ENCODE measurements at places on chromosomes 4 and X.
A peak's percentile ranks its signal among the peaks of the same experiment; 100 is the strongest.

GRCh38 chr4:101941816-101942358 is 151.4 kb downstream of the BANK1 start:
- no peak for DNase-seq

GRCh38 chr4:186266729-186267456 is 904 bp downstream of the F11 start:
- no peak for DNase-seq

- DNase-seq: no peak
These were observed 6.2 kb upstream of the CXCL3 start for GRCh38 chr4:74044677-74045076.

GRCh38 chrX:37726346-37726745 is 40.8 kb downstream of the XK start:
- no peak for DNase-seq

GRCh38 chr4:176840166-176840565 is 47.4 kb upstream of the VEGFC start:
- no peak for DNase-seq

DNA sequence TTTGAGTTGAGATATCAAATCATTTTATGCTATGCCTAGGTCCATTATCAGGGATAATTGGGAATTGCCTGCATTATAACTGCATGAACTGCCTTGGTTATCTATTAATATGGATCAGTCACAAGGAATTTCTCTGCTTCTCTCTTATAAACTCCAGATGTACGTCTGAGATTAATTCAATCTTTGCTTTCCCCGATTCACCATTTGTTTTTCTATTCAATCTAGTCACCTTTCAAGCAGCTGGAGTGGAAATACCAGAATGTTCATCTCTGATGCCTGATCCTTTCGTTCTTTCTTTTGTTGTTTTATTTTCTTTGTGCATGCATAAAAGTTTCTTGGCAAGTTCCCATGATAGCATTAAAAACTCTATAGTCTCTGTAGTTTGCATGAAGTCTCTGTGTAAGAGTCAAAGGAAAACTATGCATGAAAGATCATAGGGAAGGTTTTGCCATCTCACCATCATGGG is 22.6 kb downstream of the SYNPO2 start:
- no peak for DNase-seq

GRCh38 chrX:2145692-2146367 is 354.9 kb downstream of the DHRSX start:
- DNase-seq: no peak

DNA sequence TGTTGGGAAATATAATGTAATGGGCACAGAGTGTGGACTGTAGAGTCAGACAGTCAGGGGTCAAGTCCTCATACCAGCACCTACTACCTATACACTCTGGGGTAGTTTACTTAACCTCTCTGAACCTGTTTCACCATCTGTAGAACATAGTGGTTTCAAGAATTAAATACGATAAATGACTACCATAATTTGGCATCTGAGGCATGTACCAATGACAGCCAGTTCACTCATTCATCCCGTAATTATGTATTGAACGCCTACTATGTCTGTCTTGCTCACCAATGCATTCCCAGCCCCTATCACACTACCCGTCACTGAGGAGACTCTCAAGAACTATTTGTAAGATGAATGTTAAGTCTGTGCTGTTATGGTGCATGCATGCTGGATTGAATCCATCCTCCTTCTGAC is 2.0 kb upstream of the FGB start:
- no peak for DNase-seq

DNA sequence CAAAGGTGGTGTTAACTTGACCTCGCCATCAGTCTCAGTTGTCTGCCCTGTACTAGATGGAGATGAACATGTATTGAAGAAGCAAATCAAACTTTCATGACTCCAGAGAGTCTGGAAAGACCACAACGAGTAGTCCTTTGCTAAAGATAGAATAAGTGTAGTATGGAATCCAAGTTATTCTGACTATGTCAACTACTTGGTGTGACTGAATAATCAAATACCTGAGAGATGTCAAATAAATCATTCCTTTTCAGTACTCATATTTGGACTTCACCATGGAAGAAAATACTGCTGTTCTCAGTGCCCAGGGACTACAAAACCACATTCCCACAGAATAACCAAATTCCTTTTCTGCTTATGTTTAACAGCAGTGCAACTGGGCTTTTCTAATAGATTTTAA is 161.2 kb upstream of the SPRY1 start:
- DNase-seq: no peak

DNA sequence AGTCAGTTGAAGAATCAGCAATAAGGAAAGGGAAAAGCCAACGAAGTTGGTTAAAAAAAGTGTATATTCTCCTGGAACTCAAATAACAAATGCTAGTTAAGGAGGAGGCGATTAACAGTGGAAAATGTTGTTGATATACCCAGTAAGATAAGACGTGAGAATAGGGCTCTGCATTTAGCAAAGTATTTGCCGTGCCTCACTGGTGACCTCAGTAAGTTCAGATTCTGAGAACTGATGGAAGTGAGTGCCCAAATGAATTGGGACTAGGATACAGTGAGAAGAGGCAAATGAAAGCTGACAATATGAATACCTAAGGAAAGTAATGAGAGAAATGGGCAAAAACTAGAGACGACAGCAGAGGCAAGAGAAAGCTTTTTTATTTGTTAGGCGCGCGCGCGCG is 3.5 kb downstream of the TECRL start:
- DNase-seq: no peak

DNA sequence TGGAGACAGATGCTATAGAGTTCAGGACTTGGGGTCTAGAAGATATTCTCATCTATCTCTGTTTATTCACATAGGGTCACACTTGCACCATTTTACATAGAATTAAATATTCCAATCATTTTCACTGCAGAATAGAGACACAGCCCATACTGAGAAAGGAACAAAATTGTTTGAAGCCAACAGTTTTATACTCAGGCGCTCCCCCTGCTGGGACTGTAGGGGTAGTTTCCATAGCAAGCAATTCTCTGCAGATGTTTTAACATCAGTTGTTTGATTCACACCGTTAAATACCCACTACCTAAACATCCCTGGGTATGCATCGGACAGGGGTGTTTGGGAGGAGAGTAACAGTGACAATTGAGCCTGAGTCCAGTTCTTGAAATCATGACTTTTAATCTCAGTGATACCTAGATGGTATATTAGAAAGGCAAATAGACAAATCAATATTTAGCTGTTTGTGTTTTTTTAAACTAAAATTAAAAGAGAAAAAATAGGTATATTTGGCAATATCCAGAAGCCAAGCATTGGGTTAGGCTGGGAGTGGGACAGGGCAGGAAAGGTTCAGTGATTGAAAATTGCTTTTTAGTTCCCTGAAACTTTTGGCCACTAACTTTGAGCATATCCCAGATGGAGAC is 33.8 kb downstream of the LONRF3 start:
- DNase-seq: peak; percentile 10

DNA sequence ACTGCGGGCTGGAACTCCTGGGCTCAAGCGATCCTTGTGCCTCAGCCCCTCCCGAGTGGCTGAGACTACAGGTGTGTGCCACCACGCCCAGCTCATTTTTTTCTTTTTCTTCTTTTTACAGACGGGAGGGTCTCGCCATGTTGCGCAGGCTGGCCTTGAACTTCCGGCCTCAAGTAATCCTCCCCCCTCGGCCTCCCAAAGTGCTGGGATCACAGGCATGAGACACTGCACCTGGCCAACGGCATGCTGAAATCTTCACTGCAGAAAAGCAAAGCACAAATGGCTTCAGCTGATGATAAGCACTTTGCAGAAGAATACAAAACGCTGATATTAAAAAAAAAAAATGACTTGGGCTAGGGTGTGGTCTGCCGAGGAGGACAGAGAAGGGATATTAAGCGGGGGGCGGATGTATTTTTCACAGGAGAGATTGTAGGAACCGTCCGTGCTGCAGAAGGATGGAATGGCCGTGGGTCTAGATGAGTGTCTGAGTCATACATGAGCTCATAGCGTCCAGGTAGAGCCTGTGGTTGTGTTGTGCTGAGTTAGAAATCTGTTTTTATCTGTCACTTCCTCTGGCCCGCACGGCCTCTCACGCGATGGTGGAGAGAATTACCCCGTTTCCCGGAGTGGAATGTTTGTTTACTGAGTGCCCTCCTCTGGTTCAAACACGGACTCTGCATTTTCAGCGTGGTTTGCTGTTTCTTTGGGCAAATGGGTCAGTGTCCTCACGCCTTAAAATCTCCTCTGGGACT is 8.5 kb upstream of the AKAP17A start:
- no peak for DNase-seq

- DNase-seq: no peak
These were observed 265.8 kb upstream of the SMIM31 start for GRCh38 chr4:164488114-164488513.

DNA sequence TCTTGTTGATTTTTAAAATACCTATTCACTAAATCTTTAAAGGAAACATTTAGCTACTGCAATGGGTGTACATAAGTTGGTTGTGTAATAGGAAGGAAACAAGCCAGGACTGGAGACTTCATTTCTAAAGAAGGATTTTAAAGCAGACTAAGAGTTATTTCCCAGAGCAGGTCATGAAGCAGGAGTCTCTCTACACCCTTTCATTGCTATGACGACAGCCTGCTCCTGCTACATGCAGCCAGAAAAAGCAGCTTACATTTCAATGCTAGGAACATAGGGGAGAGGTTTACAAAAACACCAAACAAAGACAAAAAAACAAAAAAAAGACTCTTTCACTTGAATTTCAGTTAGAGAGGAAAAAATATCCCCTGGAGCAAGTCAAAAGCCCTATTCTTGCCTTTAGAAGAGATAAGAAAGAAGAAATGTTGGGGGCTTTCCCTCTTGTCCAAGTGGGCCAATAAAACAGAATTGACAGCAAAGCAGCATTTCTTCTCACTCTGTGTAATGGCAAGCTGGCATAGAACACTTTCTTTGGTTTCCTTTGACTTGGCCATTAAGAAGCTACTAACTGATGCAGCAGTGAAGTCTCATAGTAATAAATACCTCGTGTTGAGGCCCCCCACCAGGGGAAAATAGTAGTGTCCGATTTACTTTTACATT is 3.4 kb downstream of the SPARCL1 start:
- DNase-seq: no peak

GRCh38 chrX:23883737-23884354 is 23.9 kb downstream of the APOO start:
- no peak for DNase-seq

DNA sequence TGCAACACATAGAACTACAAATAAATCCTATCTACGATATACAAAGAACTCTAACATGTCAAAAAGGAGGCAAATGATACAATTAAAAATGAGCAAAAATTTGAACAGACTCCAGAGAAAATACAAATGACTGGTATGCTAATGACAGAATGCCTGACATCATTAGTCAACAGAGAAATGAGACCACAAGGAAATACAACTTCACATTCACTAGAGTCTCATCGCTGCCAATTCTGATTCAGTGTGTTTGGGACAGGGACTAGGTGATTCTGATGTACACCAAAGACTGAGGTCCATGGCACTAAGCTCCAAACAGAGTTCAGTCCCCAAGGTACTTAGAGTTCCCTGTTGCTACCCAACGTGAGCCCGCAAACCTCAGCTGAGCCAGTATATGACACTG is 23.4 kb downstream of the SLC2A9 start:
- no peak for DNase-seq

DNA sequence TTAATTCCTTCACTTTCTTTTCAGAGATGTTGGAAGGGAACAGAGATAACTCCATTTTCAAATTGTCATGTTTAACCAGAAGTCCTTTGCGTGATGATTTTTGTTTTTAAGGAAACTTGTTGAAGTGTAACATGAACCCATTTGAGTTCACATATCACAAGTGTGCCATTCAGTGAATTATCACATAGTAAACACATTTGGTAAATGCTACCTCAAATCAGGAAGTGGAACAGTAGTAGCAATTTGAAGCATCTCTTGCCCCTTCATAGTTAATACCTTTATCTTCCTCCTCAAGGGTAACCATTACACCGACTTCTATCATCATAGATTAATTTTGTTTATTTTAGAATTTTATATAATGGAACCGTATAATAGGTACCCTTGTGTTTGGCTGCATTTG is 35.8 kb downstream of the KDM6A start:
- no peak for DNase-seq

- DNase-seq: no peak
These were observed 49.7 kb upstream of the PTPN13 start for GRCh38 chr4:86544310-86544966.

- DNase-seq: no peak
These were observed 70.6 kb upstream of the ANK2 start for GRCh38 chr4:112978691-112979472.
